Cardiac septum (tissue), 1 donor: ENCODE measurements at places on chromosomes 12 and 14. TPM values are rescaled to one million over a fixed set of nuclear protein-coding genes. Genes with fewer than 3 reads are reported as not detected.
A peak's percentile ranks its signal among the peaks of the same experiment; 100 is the strongest.

GRCh38 chr14:51969852-51970540, 19.4 kb upstream of the RTRAF start:
- DNase-seq: no peak

DNA sequence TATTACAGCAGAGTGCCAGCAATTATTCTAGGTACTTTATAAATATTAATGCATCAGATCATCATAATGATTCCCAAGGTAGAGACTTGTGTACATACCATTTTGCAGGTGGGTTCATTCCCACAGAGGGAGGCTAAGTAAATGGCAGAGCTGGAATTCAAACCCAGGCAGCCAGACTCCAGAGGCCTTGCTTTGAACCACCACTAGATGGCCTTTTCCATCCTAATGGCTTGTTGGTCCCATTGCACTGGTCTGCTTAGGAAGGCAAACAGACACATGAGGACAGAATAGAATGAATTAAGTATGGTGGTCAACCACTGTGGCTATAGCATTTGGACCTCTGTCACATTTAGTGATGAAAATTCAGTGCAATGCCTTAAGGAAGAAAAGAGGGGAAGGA, 158.7 kb downstream of the METTL25 start:
- no peak for DNase-seq

GRCh38 chr12:3326156-3326849, 164.7 kb upstream of the PRMT8 start:
- DNase-seq: no peak

GRCh38 chr12:48615681-48616080, 45.8 kb upstream of the LALBA start:
- DNase-seq: no peak

DNA sequence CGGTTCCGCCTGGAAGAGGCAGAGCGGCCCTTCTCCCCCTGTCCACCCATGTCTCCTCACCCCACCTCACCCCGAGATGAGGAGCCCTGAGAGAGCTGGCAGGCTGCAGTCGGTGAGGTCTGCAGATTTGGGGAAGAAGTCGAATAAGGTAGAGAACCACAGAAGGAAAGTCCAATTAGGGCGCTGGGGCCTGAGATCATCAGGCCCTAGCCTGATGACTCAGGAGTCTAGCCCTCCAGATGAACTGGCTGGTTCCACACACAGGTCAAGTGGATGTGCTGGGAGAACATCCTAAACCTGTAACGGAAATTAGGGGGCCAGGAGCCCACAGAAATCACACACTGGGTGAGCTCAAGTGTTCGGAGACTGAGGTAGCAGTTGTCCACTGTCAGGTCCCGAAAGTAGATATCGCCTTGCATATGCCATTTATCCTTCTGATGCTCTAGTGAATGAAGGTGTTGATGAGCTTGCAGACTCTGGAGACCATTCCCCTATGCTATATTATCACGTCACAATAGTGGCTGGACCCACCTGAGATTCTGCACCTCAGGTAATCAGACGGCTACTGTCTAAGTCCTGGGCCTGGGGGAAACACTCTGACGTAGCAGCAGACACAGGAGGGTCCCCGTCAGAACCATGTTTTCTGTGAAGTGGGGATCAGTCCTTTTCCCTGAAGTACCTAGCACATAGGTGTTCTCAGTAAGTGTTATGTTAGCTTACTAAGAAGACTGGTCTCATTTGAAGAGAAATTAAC, 886 bp upstream of the METTL17 start:
- no peak for DNase-seq

- no peak for DNase-seq
These were observed 19.0 kb upstream of the CLEC2A start for GRCh38 chr12:9951026-9951675.

DNA sequence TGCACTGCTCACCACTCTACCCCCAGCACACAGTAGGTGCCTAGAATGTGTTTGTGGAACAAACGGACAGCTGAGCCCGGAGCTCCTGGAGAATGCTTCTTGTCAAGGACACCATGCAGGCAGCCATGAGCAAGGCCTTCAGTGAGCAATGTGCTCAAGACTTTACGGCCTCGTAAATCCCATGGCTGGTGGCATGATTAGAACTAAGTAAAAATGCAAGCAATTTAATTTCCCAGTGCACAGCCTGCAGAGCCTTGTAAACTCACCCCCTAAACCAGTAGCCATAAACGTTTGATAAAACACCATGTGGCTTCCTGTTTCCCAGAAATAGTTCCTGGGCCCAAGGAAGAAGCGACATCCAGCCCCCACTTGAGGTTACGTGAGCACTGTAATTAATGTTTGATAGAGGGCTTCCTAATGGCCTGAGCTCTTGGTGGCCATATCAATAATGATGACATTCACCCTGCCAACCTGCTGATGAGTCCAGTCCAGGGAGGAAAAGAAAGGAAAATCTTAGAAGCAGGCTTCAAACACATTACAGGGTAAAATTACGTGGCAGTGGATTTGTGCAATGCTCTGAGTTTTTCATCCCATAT, 36.4 kb upstream of the FICD start:
- DNase-seq: no peak

- no peak for DNase-seq
These were observed 291.7 kb downstream of the RAD51B start for GRCh38 chr14:68111097-68111852.

DNA sequence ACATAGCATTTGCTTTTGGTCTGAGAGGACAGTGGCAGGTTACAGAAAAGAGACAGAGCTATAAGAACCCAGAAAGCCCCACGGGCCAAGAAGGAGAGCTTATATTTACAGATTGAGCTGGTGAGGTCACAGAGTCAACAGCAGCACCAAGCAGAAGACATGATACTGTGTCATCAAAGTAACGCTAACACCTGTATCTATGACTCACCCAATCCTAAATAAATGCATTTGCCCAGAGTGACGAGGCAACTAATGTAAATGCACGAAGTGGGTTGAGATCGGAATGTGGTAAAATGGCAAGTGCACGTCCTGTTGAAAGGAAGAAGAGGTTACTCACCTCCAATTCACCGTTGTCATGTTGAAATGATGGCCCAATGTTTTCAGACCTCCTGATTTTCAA, 6.7 kb upstream of the CD163L1 start:
- no peak for DNase-seq

- DNase-seq: no peak
These were observed 60.0 kb downstream of the PLEKHA5 start for GRCh38 chr12:19189522-19189921.

GRCh38 chr12:95440401-95440800, 33.6 kb upstream of the METAP2 start:
- no peak for DNase-seq

- no peak for DNase-seq
These were observed 467 bp downstream of the KCNK13 start for GRCh38 chr14:90062127-90062794.

- no peak for DNase-seq
These were observed 16.7 kb downstream of the OR9K2 start for GRCh38 chr12:55142669-55143565.

GRCh38 chr14:93458234-93458633, 27.5 kb downstream of the UNC79 start:
- no peak for DNase-seq

- no peak for DNase-seq
These were observed 10.4 kb downstream of the CCT2 start for GRCh38 chr12:69595689-69596088.

GRCh38 chr14:101232340-101233020, 328.8 kb upstream of the DIO3 start:
- peak; percentile 55 for DNase-seq

- DNase-seq: no peak
These were observed 13.6 kb upstream of the TAS2R14 start for GRCh38 chr12:10952645-10953044.

- no peak for DNase-seq
These were observed at the start of gene DNAH10 for GRCh38 chr12:123761841-123762714. Gene DNAH10, plus strand, starts transcription at chr12:123762301. Its CDS starts 36 bp downstream, at chr12:123762337.

- no peak for DNase-seq
These were observed 222.7 kb downstream of the TMEM132D start for GRCh38 chr12:129681151-129681550.

GRCh38 chr14:74502236-74503019, 8.9 kb downstream of the ISCA2 start:
- no peak for DNase-seq

- DNase-seq: no peak
These were observed 50.7 kb downstream of the DIP2B start for GRCh38 chr12:50555471-50555885.

DNA sequence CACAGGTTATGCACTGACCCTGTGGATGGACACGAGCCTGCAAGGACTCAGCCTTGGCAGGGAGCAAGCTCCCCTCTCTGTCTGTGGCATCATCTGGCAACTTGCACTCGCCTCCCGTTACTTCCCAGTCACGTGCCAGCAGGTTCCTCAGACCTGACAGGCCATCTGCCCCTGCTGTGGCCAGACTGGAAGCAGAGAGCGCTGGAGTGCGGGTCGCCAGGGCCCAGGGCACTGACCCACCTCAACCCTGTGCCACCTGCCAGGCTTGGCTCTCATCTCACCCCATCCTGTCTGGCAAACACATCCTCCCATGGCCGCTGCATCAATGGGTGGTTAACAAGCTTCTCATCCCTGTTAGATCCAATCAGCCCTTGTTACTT, 28.4 kb downstream of the SLC6A12 start:
- no peak for DNase-seq

GRCh38 chr12:63893170-63893569, 48.7 kb downstream of the SRGAP1 start:
- DNase-seq: no peak

DNA sequence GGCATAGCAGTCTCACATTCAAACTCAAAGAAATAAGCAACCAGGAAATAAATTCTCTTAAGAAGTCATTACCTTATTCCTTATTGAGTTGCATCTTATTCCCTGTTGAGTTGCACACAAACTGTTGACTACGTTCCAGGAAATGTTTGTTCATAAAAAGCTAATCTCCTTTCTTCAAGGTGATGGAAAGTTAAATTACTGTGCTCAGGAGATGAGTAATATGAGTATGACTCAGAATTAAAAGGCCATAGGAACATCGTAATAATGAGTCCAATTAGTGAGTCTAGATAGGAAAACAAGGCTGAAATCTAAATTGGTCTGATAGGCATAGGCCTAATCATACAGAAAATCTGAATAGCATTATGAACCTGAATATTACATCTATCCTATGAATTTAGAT, 203.1 kb downstream of the SLC2A13 start:
- DNase-seq: no peak

DNA sequence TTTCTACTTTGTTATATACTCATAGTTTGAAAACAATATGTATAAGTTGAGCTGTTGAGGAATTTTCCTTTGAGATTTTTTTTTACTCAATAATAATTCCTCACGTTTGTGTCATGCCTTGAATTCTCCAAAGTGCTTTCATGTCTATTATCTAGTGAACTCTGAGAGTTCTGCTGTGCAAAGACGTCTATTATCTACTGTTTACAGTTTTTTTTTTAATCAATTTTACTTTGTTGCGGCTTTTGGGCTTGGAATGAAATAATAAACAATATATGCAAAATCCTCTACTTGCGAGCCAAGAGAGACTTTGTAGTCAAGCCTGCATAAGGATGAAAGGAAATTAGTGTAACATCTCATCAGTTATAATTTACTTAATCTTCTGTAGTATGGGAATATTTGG, 107.2 kb upstream of the FRMD6 start:
- DNase-seq: no peak

DNA sequence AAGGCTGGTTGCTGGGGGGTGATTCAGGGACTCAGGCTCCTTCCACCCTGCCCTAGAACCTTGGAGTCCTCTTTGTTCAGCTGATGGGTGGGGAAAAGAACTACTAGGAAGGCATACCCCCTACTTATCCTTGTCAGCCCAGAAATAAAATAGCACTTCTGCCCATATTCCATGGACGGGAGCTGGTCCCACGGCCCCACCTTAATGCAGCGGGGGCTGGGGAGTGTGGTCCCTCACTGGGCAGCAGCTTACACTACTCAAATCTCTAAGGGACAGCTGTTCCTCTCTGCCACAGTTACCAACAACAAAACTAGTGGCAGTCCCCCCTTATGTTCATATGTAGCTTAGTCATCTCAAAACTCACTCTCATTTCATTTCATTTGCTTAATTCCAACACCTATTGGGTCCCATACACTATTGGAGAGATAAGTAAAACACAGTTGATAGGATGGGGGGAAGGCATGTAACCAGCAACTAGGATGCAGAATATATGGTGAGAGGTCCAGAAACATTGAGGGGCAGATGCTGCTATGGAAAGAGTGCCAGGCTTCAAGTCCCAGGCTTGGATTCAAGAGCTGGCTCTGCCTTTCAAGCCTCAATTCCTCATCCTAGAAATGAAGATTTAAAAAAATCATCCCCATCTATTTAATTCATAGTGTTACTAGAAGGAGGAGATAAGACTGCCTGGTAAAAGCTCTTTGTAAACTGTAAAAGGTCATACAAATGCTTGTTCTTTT, 83.7 kb upstream of the RIC8B start:
- DNase-seq: no peak

DNA sequence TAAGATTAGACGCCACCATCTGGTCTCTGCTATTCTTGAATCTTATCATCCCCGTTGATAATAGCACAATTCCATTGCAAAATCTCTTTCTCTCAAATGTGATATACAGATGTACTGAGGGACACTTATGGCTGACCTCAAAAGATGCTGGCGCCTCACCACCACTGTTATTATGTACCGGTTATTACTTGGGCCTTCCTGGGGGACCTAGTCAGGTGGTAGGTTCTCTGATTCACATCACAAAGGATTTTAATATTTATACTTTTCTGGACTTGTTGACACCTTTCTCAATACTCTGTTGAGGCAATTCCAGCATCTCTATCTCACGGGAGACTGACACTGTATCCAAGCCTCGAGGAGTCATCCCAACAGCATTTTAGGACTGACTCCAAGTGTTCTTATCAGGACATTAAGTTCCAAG, 21.3 kb upstream of the FAM234B start:
- no peak for DNase-seq

GRCh38 chr12:9793779-9794395, 33.2 kb upstream of the CD69 start:
- no peak for DNase-seq

CCNB1IP1 gene
- 61.3 TPM for total RNA-seq

ANO4 gene
- 0.30 TPM for total RNA-seq

ZBTB39 gene
- 3.5 TPM for total RNA-seq

KRT82 gene
- not detected for total RNA-seq

GUCY2C gene
- not detected for total RNA-seq

KRT3 gene
- total RNA-seq: not detected

DIO3 gene
- not detected for total RNA-seq

RAPGEF3 gene
- 26.3 TPM for total RNA-seq

MYH6 gene
- total RNA-seq: 170 TPM

INHBC gene
- total RNA-seq: not detected

SLC15A4 gene
- total RNA-seq: 15.8 TPM

KCNA5 gene
- 3.2 TPM for total RNA-seq

CLEC4C gene
- not detected for total RNA-seq

KRT73 gene
- not detected for total RNA-seq

ARMH4 gene
- 6.4 TPM for total RNA-seq

SELPLG gene
- total RNA-seq: 3.1 TPM
